Stimulated activated CD8-positive, alpha-beta memory T cell treated with anti-CD3 and anti-CD28 coated beads, Interleukin-4, amount 100 ng/mL, for 1 hour (primary cell): ENCODE measurements at places on chromosomes 6 and 20.

GRCh38 chr20:38197217-38197616, 32.1 kb upstream of the TGM2 start:
- DNase-seq = no peak

DNA sequence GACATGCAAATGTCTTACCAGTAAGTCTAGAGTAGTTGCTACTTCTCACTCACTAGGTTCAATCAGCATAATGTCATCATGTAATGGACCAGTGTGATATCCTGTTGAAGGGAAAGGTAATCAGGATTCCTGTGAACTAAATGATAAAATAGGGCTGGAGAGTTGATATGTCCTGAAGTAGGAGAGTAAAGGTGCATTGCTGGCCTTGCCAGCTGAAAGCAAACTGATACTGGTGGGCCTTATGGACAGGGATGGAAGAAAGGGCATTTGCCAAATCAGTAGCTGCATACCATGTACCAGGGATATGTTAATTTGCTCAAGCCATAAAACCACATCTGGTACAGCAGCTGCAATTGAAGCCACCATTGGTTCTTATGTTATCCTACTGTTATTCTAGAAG, 37.5 kb upstream of the IYD start:
- no peak for DNase-seq

DNA sequence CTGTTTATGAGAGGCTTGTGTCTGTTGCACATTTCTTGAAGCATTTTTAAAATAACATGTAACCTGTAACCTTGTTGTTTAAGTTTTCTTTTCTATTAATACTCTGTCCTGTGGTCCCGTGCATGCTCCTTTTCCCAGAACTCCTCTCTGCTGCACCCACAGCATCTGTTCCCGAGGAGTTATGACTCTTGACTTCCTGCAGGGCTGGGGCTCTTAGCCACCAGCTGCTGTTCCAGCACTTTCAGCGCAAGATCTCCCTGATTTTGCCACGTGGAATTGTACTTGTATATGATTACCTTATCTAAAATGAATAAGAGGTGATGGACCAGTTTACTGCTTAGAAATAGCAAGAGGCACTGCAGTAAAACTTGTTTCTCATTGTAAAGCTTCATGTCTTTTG, 150.6 kb downstream of the QKI start:
- DNase-seq = no peak

DNA sequence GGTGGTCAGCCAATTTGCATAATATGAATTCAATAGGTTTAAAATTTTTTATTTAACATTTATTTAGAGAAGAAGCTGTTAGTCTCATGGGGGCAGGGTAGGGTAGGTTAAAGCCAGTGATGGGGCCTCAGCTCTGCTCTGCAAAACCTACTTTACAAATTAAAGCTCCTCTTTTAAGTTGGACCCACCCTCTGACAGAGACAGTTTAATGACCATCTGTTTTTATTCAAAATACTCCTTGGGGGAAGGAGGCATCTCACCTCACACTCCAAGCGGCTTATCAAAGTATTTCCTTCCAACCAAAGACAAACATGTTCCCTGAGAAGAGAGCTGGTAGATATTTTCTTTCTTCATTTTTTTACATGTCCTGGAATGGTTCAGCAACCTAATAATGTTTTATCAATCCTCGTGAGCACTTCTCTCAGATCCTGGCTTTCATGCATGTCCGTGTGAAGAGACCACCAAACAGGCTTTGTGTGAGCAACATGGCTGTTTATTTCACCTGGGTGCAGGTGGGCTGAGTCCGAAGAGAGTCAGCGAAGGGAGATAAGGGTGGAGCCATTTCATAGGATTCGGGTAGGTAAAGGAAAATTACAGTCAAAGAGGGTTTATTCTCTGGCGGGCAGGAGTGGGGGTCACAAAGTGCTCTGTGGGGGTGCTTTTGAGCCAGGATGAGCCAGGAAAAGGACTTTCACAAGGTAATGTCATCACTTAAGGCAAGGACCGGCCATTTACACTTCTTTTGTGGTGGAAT, 184.7 kb downstream of the GJA1 start:
- no peak for DNase-seq

- no peak for DNase-seq
Observed at GRCh38 chr6:32183483-32184083, 470 bp downstream of the AGER start.

DNA sequence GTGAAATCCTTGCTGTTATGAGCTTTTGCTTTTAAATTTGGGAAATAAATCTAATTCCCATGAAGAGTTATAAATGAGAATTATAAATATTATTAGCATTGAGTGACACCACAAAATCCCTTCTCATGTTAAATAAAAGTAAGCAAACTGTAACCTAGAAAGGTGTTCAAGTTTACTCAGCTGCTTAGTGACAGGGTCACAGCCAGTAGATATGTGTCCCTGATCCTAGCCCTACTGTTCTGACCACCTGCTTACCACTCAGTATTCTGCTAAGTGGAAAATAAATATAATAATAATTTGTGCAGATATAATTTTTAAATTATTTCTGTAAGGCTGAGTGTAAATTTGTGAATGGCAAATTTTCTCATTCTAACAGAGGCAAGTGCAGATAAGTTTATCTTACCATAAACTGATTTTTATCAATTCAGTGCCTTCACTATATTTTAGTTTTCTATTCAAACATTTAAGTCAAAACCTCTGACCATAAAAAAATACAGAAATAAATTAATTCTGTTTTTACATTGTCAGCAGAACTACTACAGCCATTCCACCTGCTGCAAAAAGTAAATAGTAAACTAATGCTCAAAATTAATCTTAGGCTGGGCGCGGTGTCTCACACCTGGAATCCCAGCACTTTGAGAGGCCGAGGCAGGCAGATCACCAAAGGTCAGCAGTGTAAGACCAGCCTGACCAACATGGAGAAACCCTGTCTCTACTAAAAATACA, 118.2 kb downstream of the TENT5A start:
- no peak for DNase-seq

- no peak for DNase-seq
Observed at GRCh38 chr6:11806561-11807317, 28.1 kb upstream of the ADTRP start.

DNA sequence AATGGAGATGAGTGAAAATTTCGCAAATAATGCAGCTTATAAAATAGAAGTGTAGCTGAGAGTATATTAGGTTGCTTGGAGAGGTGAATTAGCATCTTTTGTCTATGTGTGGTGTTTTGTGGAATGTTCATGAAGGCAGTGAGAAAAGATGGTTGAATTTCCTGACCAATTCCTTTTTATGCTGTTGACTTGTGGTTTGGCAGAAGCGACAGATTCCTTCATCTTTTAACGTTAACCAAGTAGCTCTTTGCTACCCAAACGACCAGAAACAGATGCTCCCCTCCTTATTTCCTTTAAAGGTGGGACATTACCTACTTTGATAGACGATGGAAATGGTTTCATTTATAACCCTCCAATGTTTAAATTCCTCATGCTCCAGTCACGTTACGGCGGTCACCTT, 390.5 kb downstream of the QKI start:
- DNase-seq = no peak
